LHCN-M2 (cell line): ENCODE measurements at places on chromosomes 12 and 14. TPM values are rescaled to one million over a fixed set of nuclear protein-coding genes. Genes with fewer than 3 reads are reported as not detected.

RIMBP2 gene
- not detected in 2 replicates for total RNA-seq

ARID2 gene
- 12.2 and 12.3 TPM in 2 replicates for total RNA-seq

DNA sequence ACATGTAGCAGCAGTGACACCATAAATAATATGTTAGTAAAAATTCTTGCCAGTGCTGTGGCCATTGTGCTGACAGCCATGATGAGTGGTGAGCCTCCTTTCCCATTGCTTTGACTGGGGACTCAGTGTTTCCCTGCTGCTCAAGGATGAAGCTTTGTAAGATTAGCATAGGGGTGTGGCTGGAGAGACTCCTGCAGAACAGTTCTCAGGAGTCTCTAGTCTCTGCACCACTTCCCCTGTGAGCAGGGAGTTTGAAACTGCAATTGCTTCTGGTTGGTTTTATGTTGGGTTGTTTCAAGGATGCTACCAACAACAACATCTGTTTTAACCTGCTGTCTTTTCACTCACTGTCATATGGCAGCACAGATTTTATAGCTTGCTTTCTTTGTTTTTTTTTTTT lies 41.4 kb downstream of the ZC3H14 start:
- no peak for DNase-seq

DNA sequence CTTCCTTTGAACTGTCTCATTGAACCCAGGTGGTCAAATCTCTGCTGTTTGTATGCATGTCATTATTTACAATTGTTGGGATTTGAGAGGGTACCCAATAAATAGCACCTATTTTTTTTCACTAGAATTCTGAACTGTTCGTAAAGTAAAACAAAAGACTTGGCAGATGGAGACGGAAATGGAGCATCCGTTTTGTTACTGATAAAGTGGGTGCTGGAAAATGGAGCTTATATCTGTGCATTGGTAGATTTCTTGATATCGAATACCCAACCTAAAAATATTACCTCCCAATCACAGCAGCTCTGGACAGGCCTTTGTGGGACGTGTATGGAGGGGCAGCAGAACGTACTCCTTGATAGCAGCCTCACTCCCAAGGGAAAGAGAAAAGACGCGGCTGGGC lies 224.4 kb downstream of the C12orf75 start:
- DNase-seq = no peak
